ENCODE measurements at places on chromosomes 16 and 17. TPM values are rescaled to one million over a fixed set of nuclear protein-coding genes. Genes with fewer than 3 reads are reported as not detected.

DNA sequence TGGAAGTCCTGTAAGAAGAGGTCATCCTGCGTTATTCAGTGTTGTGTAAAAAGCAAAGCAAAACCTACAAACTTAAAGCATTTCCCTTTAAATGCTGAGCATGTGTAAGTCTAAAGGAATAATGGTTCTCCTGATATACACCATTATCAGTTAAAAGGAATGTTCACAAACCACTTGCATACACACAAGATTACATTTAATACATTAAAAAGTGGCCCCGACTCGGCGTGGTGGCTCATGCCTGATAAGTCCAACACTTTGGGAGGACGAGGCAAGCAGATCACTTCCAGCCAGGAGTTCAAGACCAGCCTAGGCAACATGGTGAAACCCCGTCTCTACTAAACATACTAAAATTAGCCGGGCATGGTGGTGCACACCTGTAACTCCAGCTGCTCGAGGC is 30.5 kb downstream of the CPPED1 start:
- DNase-seq, result no peak

DNA sequence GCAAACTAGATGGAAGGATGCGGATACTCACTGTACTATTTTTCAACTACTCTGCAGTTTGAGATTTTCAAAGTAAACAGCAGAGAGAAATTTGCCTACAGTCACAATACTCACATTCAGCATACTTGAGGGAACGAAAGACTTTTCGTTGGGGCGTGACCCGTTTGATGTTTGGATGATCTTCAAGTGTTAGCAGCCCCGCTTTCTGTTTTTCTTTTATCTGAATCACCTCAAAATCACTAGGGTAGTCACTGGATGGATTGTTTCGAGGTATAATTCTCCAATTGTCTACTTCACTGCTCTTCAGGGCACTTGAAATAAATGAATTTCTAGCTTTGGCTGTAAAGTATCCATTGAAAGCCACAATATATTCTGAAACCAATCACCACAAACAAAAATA is 17.8 kb downstream of the MBTPS1 start:
- no peak for DNase-seq

DNA sequence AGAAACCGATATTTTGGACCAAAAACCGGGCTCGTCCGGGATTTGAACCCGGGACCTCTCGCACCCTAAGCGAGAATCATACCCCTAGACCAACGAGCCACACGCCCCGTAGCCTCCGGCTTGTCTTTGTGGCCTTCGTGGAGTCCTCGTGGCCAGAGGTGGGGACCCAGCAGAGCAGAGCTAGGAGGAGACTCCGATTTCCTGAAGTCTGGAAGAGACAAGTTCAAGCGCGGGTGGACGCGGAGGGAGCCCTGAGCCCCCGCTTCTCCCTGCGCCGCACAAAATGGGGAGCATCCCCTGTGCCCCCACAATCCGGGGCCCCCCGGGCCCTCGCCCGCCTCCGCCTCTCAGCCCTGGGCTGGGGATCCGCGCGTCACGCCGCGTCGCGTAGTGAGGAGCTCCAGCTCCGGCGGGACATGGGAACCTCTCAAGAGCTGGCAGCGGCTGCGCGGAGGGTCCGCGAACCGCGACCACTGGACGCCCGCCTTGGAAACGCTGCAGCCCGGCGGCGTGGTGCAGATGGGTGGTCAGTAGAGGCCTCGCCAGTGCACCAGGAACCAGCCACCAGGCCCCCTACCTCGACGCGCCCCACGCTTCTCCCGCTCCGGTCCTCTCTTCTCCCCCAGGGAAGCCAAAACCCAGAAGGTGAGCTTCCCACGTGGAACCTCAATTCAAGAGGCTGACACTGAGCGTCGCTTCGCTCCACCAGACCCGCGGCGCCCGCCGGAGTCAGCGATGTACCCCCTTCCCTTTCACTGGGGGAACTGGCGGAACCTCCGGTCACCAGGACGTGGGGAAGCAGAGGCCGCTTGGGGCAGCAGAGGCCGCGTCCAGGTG is 5.2 kb upstream of the OR1F1 start:
- no peak for DNase-seq

DNA sequence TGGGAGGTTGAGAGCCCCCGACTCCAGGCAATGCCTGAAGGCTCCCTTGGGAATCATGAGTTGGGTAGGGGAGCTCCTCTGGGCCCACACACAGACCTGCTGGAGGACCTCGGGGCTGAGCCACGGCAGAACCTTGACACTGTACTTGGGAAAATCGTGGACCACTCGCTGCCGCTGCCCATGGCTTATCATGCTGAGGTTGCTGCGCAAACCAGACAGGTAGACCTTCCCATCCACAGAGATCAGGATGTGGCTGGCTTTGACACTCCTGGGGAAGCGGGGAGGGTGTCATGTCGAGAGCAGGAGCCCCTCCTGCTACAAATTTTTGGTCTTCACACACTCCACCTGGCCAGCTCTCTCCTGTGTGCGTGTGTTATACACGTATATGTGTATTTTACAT is 7.2 kb upstream of the LIMD2 start:
- no peak for DNase-seq

GRCh38 chr16:73432850-73433730 is 385.2 kb upstream of the ZFHX3 start:
- DNase-seq, result no peak

Gene PYDC1
- not detected for total RNA-seq

DNA sequence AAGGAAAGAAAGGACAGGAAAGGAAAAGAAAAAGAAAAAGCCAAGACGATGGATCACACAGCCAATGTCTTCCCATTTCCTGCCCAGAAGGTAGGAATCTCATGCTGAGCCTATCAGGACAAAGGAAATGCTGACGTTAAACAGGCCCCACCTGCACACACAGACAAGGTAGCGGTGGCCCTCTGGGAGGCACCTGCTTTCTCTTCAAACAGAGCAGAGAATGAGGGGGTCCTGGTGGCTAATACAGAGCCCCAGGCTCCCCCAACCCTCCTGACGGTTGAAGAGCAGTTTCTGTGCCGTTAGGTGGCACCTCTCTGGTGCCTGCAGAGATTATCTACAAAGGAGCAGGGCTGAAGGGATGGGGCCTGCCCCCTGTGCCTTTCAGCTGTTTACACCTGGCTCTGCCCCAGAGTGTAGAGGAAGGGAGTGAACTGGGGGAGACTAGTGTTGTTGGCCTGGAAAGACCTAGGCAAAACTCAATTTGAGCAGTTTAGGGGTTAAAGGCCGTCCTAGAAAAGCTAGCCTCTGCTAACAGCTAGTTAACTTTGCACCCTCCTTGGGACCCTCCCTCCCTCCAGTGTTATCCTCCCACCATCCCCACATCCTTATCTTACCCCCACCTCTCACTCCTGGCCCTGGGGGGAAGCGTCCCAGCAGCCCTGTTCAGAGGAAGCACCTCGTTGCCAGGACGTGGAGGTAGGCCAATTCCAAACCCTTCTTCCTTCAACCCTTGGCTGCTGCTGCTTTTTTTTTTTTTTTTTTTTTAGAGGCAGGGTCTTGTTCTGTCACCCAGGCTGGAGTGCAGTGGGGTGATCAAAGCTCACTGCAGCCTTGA is 56.3 kb downstream of the ARHGAP27 start:
- DNase-seq, result no peak

Gene WIPF2
- total RNA-seq, result 33.4 TPM

DNA sequence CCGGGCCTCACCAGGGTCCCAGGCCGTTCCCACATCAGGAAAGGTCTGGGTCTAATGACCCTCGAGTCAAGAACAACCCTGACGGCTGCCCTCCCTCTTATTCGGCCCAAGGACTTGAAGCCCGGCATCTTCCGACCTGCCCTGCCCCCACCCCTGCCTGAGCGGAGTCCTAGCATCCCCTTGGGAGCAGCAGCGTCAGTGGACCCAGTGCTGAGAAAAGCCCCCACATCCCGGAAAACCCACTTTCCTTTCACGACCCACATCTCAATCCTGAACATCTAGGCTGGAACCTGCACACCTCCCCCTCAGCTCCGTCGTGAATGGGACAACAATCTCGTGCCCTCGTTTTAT is 769 bp downstream of the TMEM88 start:
- DNase-seq, result no peak

DNA sequence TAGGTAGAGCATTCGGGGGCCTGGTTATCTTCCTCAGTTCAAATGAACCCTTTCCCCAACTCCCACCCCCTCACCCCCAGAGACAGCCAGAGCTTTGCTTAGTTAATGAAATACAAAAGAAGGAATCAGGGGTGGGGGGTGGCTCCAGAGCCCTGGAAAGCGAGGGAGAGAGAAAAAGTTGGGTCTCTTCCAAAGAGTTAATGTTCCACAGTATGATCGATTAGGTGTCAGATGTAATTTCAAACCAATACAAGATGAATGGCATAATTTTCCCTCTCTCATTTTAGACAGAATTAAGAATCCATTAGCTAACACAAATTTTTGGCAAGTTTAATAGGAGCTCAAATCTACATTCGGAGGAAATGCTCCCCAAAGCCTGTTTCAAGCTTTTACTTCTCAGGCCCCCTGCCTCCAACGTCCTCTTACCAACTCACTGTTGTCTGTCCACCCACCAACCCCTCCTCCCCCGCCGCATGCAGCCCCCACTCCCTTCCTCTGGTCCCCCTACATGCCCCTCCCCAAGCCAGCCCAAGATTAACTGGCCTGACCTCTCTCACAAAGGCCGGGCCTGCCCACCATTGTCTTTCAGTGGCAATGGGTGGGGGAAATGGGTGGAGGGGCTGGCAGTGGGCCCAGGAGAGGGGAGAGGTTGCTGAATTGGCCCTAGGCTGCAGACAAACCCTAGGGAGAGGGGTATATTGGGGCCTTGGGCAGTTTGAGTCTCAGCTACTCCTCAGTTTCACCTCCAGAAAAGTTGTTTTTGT is 28.2 kb downstream of the NEUROD2 start:
- DNase-seq, result no peak

Gene C1QTNF1
- total RNA-seq, result 19.9 TPM
